ENCODE measurements at places on chromosomes 2 and 18.
A peak's percentile ranks its signal among the peaks of the same experiment; 100 is the strongest.

DNA sequence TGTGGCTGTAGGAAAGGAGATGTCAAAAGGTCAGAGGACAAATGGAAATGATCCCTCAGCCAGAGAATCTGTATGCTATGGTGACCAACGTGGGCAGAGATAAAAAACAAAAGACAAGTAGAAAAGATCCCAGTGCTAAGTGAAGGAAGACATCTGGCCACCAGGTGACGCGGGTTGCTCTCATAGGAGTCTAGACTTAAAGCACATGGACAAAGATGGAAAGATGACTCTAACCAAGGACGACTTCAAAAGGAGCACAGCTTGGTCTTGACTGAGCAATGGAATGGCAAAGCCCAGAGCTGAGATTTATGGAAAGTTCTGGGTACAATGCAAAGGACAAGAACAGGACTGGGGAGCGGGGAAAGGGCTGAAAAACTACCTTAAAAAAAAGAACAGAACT, 96.8 kb downstream of the CLIP4 start:
- H3K4me3 ChIP-seq: no peak overlapping the region
- H3K36me3 ChIP-seq: no peaks in the 10 kb centered on the region
- no peak for DNase-seq
- no peak overlapping the region for H3K27ac ChIP-seq
- no peaks in the 10 kb centered on the region for H3K4me1 ChIP-seq

- H3K4me3 ChIP-seq: no peak overlapping the region
- peak; percentile 63 for DNase-seq
- no peaks in the 10 kb centered on the region for H3K36me3 ChIP-seq
- H3K4me1 ChIP-seq: no peaks in the 10 kb centered on the region
Observed at GRCh38 chr2:102050854-102051391, 59.2 kb downstream of the IL1R2 start.

DNA sequence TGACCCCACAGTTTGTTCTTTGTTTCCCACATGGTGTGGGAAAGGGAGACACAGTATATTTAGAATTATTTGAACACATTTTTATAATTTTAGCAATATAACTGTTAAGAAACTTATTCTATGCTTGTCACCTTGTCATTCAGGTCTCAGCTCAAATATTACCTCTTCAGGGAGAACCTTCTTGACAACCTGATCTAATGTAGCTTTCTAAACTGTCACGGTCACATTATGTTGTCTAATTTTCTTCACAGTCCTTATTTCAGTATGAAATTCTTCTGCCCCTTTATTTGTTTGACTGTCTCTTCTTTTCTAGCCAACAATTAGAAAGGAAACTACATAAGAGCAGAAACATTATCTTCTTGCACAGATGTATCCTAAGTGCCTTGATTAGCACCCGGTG, 304.3 kb upstream of the PARD3B start:
- H3K36me3 ChIP-seq: no peaks in the 10 kb centered on the region
- H3K27ac ChIP-seq: no peak overlapping the region
- H3K4me1 ChIP-seq: no peaks in the 10 kb centered on the region
- H3K27me3 ChIP-seq: no peaks in the 10 kb centered on the region
- no peak overlapping the region for H3K4me3 ChIP-seq

- no peak within 1 kb of the TSS for H3K27ac ChIP-seq
- H3K4me3 ChIP-seq: peak within 1 kb of the TSS; percentile 4
- peaks cover 62% of the 10 kb centered on the region for H3K27me3 ChIP-seq
Observed at GRCh38 chr18:52339891-52340371, at the start of gene DCC. DCC (plus strand) TSS chr18:52340197; CDS start chr18:52340788, 591 bp downstream.

DNA sequence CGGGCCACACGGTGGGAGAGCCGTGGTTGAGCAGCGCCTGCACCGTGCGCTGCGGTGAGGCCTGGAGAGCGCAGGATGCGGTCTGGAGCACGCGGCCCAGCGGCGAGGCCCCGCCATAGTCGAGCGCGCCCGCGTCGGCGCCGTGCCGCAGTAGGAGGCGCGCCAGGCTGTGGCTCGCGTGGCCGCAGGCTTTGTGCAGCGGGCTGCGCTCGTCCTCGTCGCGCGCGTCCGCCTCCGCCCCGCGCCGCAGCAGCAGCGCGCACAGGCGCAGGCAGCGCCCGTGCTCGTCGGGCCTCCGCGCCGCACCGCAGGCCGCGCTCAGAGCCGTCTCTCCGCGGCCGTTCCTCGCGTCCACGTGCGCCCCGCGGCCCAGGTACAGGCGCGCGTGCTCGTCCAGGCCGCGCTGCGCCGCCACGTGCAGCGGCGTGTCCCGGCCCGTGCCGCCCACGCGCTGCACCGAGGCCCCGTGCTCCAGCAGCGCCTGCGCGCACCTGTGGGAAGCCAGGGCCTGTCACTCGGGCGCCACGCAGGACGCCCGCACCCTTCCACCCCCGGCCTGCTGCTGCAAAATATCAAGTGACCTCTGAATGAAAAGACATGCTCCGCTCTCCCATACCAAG, 46.3 kb upstream of the GBX2 start:
- DNase-seq: no peak
- H3K4me3 ChIP-seq: no peak overlapping the region
- no peaks in the 10 kb centered on the region for H3K4me1 ChIP-seq
- H3K27ac ChIP-seq: no peak overlapping the region

DNA sequence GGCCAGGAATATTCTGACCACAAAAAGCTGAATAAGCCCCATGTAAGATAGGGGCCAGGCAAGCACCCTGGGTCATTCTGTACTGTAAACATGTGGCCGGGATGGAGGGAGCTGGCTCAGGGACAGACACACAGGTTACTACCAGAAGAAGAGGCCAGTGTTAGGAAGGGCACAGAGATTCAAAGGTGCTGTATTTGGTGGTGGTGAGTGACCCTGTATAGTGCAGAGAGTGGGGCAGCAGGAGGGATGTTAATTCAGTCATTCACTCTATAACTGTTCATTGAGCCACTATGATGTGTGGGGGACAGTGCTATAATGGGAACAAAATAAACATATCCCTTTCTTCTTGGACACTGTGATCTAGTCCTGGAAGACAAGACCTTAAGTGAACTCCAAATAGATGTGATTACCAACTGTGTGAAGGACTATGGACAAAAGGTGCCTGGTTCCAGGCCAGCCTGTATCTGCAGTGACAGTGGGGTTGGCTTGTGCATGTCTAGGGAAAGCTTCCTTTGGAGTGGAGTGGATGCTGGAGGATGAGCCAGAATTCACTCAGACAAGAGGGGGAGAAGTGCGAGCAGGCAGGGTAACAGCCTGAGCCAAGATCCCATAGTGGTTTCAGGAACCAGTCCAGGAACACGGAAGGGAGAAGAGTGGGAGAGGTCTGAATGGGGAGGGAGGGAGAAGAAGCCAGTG, 8.3 kb downstream of the MOCOS start:
- H3K27ac ChIP-seq: no peak overlapping the region
- H3K27me3 ChIP-seq: no peaks in the 10 kb centered on the region
- H3K4me3 ChIP-seq: no peak overlapping the region
- DNase-seq: no peak
- H3K36me3 ChIP-seq: no peaks in the 10 kb centered on the region

DNA sequence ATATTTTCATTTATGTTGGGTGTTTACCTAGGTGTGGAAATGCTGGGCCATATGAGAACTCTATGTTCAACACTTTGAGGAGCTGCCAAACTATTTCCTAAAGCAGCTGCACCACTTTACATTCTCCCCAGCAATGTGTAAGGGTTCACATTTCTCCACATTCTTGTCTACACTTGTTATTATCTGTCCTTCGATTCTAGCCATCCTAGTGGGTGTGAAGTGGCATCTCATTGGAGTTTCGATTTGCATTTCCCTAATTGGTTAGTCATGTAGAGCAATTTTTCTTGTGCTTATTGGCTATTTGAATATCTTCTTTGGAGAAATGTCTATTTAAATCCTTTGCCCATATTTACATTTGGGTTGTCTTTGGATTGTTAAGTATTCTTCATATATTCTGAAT, 21.9 kb downstream of the RNF144A start:
- H3K27ac ChIP-seq: no peak overlapping the region
- DNase-seq: no peak
- no peak overlapping the region for H3K4me3 ChIP-seq
- no peaks in the 10 kb centered on the region for H3K4me1 ChIP-seq
- H3K36me3 ChIP-seq: no peaks in the 10 kb centered on the region

GRCh38 chr2:65349863-65350262, 82.5 kb downstream of the SPRED2 start:
- H3K27me3 ChIP-seq: no peaks in the 10 kb centered on the region
- no peak overlapping the region for H3K27ac ChIP-seq
- peaks cover 28% of the 10 kb centered on the region for H3K4me1 ChIP-seq
- peak; percentile 57 for DNase-seq

- no peak overlapping the region for H3K27ac ChIP-seq
- H3K4me1 ChIP-seq: no peaks in the 10 kb centered on the region
- no peaks in the 10 kb centered on the region for H3K27me3 ChIP-seq
- DNase-seq: no peak
Observed at GRCh38 chr2:171102802-171103201, 57.9 kb downstream of the TLK1 start.

- no peak overlapping the region for H3K4me3 ChIP-seq
- no peaks in the 10 kb centered on the region for H3K4me1 ChIP-seq
- no peaks in the 10 kb centered on the region for H3K27me3 ChIP-seq
- no peak for DNase-seq
- H3K36me3 ChIP-seq: no peaks in the 10 kb centered on the region
Observed at GRCh38 chr2:220181165-220181564, 553.7 kb downstream of the SLC4A3 start.

DNA sequence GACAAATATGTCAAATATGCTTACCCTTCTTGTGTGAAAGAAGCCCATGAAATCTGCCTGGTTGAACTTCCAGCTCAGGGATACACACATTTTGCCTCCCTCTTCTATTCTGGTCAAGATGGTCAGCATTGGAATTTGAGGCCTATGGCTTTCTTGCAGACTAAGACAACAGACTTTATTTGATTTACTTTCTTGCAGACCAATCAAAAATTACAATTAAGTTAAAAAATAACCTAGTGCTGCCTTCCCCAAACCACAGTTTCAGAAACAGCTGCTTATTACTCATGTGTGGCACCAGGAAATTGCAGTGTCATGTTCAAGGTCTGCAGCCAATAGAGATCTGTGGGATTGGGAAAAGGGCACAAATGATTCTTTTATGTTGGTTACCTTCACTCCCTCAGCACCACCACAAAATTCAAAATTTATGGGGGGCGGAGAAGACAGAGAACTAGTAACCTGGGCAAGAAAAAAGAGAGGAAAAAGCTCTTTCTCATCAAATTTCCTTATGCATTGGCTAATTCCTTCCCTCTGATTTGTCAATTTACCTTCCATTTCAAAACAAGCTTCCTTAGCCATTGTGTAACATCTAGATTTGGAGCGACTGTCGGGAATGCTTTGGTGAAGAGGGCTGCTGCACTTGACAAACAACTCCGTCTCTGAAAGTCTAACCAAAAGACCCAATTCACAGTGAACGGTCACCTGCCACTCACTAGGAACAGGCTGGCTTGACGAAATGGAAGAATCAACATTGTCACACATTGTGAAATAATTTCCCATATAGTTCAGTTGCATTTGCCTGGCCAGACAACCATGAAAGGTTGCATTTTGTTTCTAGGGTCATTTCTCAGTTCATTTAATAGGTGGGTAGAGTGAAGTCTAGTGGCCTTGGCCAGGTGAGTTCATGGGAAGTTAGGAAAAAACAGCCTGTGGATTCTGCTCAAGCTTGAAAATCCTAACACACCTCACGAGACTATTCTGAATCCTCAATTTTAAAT, 100.4 kb upstream of the FZD5 start:
- DNase-seq: peak; percentile 44
- H3K27me3 ChIP-seq: no peaks in the 10 kb centered on the region
- H3K4me3 ChIP-seq: no peak overlapping the region

- H3K4me1 ChIP-seq: peaks cover 4% of the 10 kb centered on the region
- no peak for DNase-seq
- H3K27ac ChIP-seq: no peak overlapping the region
- no peak overlapping the region for H3K4me3 ChIP-seq
- no peaks in the 10 kb centered on the region for H3K36me3 ChIP-seq
- no peaks in the 10 kb centered on the region for H3K27me3 ChIP-seq
Observed at GRCh38 chr2:72718876-72719275, 107.0 kb downstream of the EXOC6B start.

DNA sequence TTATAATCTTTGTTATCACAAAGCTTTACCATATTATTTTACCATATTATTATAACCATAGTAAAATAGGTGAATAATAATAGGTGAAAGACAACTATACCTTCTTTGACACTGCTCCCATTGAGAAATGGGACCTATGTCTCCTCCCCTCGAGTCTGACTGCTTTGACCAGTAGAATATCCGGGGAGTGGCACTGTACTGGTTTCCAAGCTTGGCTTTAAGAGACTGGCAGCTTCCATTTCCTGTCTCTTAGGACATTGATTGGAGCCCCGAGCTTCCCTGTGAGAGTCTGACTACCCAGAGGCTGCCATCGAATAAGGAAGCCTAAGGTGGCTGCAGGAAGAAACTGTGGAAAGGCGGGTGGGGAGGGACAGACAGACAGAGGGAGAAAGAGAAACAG, 40.1 kb upstream of the PLEKHM3 start:
- H3K4me1 ChIP-seq: no peaks in the 10 kb centered on the region
- no peaks in the 10 kb centered on the region for H3K36me3 ChIP-seq
- no peak for DNase-seq
- no peak overlapping the region for H3K4me3 ChIP-seq

- H3K4me1 ChIP-seq: peaks cover 34% of the 10 kb centered on the region
- no peaks in the 10 kb centered on the region for H3K36me3 ChIP-seq
- no peaks in the 10 kb centered on the region for H3K27me3 ChIP-seq
Observed at GRCh38 chr2:31082002-31082401, 56.2 kb downstream of the GALNT14 start.

DNA sequence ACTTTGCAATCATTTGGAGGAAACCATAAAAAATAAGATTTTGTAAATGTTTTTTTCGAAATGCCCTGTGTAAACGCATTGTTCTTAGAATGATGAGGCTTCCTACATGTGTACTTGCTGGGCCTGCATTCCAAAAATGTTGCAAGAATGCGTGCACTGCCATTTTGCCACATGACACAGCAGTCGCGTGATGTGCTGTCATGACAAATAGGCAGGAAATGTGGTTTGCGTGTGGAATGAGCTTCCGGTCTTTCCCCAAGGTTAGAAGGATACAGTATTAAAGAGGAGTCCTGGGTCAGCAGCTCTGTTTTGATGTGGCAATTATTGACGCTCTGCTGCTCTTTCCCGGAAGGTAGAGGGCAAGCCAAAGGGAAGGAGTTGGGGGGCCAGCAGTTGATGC, 18.1 kb upstream of the SERPINB2 start:
- H3K27ac ChIP-seq: no peak overlapping the region
- H3K4me1 ChIP-seq: no peaks in the 10 kb centered on the region
- H3K36me3 ChIP-seq: no peaks in the 10 kb centered on the region

DNA sequence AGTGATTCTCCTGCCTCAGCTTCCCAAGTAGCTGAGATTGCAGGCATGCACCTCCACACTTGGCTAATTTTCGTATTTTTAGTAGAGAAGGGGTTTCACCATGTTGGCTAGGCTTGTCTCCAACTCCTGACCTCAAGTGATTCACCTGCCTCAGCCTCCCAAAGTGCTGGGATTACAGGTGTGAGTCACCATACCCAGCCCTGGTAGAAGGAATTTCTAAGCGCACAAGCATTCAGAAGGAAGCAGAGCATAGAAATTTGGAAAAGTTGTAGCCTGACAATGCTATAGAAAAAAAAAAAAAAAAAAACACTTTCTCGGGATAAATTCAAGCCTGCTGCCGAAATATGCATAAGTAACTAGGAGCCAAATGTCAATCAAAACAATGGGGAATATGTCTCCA, 249.4 kb downstream of the GRB14 start:
- H3K36me3 ChIP-seq: no peaks in the 10 kb centered on the region
- H3K4me3 ChIP-seq: no peak overlapping the region
- H3K27ac ChIP-seq: no peak overlapping the region

- DNase-seq: no peak
- peaks cover 12% of the 10 kb centered on the region for H3K36me3 ChIP-seq
- H3K27me3 ChIP-seq: no peaks in the 10 kb centered on the region
- no peaks in the 10 kb centered on the region for H3K4me1 ChIP-seq
Observed at GRCh38 chr2:9909106-9909505, 42.4 kb upstream of the GRHL1 start.
